ENCODE measurements at places on chromosomes 7 and 10.
A peak's percentile ranks its signal among the peaks of the same experiment; 100 is the strongest.

DNA sequence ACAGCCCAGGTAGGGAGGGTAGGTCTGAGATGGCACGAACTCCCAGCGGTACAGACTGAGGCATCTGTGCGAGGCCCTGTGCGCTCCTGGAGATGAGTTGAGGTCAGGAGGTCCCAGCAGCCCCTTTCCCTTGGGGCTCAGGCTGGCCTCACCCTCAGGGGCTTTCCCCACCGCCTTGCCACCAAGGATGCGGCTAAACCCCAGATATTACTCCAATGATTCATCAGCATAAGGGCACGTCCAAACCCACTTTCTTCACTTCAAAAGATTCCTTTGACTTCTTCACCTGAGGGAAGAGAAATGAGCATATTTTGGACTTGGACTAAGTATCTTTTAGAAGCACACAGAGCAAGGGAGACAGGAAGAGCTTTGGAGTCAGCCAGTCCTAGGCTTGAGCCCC lies 20.3 kb downstream of the UROS start:
- DNase-seq = no peak

- no peak for DNase-seq
These were observed 299 bp upstream of the PBLD start for GRCh38 chr10:68333058-68333395.

DNA sequence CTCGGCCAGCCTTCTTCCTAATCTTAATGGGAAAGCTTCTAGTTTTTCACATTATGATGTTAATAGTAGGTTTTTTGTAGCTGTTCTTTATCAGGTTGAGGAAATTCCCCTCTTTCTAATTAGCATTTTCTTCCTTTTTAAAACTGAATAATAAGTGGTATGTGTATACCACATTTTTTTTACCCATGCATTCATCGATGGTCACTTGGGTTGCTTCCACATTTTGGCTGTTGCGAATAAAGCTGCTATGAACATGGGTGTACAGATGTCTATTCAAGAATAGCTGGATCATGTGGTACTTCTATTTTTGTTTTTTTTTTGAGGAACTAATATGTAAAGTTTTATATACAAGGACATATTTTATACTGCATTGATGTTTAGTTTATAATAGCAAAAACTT lies 44.3 kb downstream of the NRF1 start:
- DNase-seq = no peak

DNA sequence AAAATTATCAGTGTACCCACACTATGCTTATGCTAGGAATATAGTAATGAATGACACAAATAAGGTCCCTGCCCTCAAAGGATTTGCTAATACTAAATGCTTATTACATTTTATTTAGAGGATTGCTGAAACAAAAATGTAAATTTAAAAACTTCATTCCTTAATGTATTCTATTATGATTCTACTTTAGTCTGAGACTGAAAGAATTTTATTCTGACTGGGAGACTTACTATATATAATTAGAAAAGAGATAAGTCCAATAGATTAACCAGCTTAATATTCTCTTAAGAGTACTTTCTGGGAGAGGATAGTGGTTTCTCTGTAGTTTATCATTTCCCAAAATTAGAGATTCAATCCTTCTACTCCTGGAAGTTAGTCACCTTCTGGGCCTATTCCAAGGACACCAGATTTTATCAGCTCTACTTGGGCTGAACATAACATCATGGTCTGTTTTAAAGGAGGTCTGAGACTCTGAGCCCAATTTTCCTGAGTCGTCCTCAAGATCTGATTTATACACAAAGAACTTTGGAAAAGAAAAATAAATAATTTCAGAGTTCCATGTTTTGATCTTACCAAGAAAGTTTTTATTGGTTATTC lies 41.1 kb downstream of the ASZ1 start:
- no peak for DNase-seq

DNA sequence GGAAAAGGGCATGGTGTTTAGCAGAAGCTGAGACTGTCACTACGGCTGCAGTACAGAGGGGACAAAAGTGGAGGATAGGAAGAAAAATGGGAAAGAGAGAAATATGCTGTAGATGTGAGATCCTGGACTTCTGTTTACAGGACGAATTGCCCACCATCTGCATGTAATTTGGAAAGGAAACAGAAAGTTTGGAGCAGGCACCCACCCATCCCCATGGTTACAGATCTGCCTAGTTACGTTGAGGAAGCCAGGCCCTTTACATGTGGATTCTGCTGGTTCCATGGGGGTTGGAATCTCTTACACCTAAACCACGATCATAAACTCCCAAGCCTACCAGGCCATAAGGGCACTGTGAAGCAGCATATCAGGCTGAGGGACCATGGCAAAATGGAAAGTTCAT lies 84.3 kb downstream of the WDFY4 start:
- DNase-seq = no peak

- peak; percentile 67 for DNase-seq
These were observed 11.5 kb downstream of the KLF6 start for GRCh38 chr10:3773460-3774017.

- no peak for DNase-seq
These were observed 2.8 kb upstream of the COL1A2 start for GRCh38 chr7:94391726-94392392.

DNA sequence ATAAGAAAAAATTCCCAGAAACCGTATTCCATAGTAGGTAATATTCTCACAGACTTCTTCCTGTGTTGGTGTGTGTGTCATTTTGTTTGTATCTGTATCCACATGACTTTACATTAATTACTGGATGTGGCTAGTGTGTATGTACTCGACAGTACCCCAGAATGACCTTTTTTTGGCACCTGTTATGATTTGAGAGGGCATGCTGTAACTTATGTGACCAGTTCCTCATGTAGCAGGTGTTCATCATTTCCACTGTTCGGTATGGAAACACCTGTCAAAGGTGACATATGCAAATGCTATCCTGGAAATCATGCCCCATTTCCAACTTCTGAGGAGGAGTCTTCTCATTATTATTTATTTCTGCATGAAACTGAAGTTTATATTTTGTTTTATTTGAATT lies 89.3 kb downstream of the ZMYND11 start:
- no peak for DNase-seq

DNA sequence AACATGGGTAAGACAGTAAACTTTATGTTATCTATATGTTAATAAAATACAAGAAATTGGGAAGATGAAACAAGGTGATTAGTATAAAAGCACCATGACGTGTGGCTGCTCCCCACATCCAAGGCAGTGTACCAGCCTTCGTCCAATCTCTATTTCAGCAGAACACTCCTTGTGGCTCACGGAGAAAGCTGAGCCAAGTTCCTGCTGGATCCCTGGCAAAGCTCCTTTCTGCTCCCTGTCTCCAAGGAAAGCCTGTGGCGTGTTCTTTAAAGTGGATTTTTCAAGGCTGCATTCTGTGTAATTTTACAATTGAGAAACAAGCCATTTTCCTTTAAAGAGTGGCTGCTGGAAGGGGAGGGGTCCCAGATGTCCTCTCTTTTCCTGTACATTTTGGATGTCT lies 467.3 kb downstream of the PTPRN2 start:
- no peak for DNase-seq

- no peak for DNase-seq
These were observed 231.5 kb upstream of the ZNF32 start for GRCh38 chr10:43880160-43880559.

GRCh38 chr10:35770817-35771355 lies 128.8 kb upstream of the FZD8 start:
- no peak for DNase-seq

DNA sequence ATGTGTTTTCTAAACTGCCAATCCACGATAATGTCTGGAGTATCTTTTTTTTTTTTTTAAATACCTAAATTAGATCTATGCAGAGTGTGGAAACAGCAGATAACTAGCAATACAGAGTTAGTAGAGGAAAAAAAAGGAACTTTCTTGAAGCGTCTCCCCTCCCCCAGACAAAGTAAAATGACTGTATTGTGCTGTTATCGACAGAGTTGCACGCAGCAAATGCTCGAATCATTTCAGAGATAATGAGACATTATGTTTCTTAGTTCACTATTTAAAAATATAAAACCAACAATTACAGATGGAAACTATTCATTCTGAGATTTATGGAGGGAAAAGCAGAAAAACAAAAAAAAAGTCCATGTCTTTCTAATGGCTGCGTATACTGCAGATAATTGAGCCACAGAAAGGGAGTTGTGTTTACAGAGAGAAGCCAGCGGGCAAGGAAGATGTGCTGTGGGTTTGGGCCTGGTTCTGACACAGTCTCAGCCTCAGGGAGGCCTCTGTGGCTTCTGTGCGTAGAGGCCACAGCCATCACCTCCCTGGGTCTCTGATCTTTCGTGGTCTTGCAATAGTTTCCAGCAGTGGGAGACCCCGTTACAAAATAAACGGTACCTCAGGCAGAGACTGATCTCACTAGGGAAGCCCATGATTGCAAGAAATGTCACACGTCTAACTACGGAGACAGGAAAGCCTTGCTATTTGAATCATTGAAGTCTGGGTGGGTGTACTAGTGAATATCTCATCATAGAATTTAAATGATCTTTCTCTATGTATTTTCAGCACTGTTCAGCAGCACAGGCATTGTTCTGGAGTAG lies 19.1 kb upstream of the KLF6 start:
- DNase-seq = no peak

DNA sequence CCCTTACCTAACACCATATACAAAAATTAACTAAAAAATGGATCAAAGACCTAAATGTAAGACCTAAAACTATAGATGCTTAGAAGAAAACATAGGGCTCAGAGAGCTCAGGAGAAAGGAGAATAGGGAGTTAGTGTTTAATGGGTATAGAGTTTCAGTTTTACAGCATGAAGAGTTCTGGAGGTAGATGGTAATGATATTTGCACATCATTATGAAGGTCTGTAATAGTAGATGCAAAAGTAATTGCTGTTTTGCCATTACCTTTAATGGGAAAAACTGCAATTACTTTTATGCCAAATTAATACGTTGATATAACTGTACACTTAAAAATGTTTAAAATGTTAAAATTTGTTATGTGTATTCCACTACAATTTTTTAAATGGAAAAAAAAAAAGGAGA lies 39.2 kb upstream of the NANOS1 start:
- no peak for DNase-seq

DNA sequence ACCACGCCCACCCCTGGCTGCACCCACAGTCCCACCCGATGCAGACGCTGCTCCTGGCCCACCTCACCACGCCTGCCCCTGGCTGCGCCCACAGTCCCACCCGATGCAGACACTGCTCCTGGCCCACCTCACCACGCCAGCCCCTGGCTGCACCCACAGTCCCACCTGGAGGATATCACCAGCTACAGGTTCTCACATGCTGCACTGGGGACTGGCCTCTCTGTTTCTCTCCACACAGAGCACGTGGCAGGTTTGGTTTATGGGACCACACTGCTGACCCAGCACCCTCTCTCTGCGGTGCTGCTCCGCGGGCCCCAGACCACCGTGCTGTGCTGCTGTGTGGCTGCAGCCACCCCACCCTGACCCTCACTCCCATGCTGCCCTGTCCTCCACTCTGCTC lies 120.9 kb downstream of the VIPR2 start:
- DNase-seq = peak; percentile 38

- DNase-seq = no peak
These were observed 236.7 kb upstream of the KLF14 start for GRCh38 chr7:130970696-130971095.

DNA sequence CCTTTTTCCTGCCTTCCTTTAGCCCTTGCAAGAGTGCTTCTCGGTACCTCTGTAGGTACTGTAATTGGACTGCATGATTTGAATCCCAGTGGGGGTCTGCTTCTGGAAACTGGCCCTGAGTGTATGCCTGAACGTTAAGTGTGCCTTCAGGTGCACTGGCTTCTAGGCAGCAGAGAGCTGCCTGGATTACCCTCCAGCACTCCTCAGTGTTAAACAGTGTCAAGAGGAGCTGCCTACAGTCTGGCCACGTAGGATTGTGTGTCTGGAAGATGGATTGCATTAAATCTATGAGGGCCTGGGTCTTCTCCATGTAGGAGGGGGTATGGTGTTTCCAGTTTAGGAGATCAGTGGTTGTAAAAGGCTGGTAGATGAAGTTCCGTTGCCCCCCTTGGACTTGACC lies 103.7 kb downstream of the TRIM24 start:
- DNase-seq = no peak

DNA sequence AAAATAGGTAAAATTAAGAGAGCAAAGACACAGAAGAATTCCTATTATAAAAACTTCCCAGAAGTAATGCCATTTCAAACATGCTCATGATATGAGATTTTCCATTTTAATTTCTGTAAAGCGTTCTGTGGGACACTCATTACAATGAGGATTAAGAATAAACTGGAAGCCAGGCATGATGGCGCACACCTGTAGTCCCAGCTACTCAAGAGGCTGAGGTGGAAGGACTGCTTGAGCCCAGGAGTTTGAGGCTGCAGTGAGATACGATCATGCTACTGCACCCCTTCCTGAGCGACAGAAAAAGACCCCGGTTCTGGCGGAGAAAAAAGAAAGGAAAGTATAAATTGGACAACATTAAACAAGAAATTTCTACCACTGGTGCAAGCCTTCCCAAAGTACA lies 1.5 kb downstream of the DNA2 start:
- DNase-seq = no peak

DNA sequence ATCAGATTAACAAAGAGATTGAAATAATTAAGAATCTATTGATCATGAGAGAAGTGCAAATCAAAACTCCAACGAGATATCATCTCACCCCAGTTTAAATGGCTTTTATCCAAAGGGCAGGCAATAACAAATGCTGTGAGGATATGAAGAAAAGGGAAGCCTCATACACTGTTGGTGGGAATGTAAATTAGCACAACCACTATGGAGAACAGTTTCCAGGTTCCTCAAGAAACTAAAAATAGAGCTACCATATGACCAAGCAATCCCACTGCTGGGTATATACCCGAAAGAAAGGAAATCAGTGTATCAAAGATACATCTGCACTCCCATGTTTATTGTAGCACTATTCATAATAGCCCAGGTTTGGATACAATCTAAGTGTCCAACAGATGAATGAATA lies 13.8 kb downstream of the FGL2 start:
- no peak for DNase-seq

DNA sequence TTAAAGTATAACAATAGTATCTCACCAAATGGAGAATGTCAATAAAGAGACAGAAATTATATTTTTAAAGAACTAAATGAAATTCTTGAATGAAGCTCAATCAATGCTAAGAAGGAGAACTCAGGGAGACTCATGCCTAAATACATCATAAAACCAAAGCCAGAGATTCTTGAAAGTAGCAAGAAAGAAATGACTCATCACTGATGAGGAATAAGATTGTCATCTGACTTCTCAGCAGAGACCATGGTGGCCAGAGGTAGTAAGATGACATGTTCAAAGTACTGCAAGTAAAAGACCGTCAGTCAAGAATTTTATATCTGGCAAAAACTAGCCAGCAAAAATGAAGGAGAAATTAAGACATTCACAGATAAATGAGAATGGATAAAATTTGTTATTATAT lies 399.0 kb downstream of the GRID1 start:
- DNase-seq = no peak

- no peak for DNase-seq
These were observed 6.7 kb upstream of the PAXIP1 start for GRCh38 chr7:155009570-155010157.
